ENCODE measurements at places on chromosomes 11 and 22.

DNA sequence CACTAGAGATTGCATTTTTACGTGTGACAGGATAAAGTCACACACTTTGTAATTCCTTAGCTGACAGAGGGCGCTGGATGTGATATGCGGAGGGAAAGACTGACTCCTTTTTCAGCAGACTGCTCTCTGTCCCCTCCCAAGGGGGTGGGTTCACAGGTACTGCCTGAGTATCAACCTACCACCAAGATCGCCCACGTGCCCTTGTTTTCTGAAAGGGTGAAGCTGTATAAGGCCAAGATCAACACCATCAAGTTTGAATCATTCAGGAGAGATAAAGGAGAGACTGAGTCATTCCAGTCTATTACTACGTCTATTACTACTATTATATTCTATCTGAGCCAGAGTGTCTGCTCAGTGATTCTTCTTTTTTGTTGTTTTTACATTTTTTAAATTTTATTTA is 30.7 kb downstream of the BUD13 start:
- DNase-seq = no peak

GRCh38 chr22:30604723-30605122 is 2.3 kb upstream of the TCN2 start:
- no peak for DNase-seq

DNA sequence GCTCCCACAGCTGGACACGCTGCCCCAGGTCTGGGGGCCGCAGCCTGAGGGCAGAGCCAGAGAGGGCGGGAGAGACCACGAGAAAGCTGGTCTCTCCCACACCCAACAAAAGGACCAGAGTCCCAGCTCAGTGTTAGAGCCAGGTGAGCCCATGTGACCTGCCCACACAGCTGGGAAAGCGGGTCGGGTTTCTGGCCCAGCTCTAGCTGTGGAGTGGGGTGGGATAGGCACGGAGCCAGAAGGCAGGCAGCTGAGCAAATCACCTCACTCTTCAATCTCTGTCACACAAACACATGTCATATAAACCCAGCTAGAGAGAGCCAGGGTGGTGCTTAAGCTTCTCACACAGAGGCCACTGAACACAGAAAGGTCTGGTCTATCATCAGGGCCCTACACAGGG is 7.8 kb upstream of the EIF3D start:
- DNase-seq = no peak

GRCh38 chr11:76856106-76856505 is 4.6 kb upstream of the ACER3 start:
- DNase-seq = peak; percentile 64

GRCh38 chr11:62182147-62182891 is 7.7 kb upstream of the SCGB1D1 start:
- DNase-seq = no peak

DNA sequence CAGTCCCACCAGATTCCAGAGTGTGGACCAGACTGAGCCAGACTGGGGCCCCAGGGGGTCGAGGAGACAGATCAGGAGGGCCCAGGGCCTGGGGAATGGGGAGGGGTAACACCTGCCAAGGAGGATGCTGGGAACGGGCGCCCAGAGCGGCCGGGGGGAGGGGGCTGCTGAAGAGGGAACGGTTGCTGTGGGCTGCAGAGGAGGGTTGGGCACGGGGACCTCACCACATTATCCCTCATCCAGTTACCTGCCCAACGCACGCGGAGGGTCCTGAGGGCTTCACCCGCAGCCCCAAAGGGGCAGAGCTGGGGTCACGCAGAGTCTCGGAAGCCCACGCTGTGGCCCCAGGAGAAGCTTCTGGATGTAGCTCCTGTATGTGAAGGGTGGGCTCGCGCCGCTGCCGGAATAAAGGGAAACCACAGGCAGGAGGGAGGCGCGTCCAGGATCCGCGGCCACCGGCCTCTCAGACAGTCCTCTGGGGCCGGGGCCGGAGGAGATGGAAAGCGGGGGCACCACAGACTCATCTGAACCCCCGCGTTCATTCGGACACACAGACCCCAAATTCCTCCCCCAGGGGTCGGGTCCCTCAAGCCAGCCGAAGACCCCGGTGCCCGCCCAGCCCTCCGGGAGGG is 866 bp upstream of the SELENOO start:
- DNase-seq = no peak

GRCh38 chr22:44170470-44170869 is 10.3 kb upstream of the PARVG start:
- no peak for DNase-seq

DNA sequence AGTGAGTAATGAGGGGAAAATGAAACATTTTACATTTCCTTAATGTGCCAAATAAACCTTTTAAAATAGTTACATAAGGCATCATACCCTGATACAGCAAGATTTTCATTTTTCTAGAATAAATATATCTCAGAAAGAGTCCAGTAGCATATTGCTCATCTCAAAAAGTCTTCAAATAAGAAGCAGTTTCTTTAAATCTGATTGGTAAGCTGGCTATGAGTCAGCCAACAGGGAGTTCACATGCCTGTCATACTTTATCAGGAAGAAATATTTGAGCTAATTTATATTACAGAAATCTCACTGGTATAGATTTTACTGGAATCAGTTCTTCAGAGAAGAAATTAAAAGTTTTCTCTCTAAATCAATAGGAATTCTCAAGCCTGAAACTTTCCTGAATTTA is 258.1 kb downstream of the C11orf87 start:
- no peak for DNase-seq

DNA sequence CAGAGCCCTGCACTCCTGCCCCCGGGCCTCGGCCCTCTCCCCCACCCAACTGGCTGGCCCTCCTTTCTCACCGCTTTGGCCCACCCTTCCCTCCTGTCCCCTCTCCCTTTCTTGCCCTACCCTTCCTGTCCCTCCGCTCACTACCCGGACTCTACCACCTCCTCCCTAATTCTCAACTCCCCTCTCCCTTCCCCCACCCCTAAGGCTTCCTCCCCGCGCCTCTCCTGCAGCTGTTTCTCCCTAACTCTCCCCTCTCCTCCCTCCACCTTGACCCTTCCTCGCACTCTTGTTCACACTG is 421 bp downstream of the SLC15A3 start:
- peak; percentile 23 for DNase-seq

DNA sequence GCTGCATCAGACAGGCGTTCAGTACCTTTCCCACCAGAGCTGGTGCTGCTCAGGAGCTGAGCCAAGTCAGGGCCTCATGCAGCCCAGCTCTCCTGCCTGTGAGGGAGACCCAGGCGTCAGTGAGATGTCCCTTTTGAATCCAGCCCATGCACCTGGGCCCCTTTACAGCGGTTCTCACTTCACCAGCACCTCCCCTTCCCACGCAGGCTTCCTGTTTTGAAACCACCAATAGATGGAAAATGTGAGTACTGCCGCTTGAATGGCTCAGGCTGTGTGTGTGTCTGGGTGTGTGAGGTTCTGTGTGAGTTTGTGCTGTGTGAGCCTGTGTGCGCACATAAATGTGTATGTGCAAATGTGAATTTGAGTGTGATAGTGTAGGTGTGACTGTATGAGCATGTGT is 88.4 kb downstream of the UBASH3B start:
- DNase-seq = peak; percentile 81

DNA sequence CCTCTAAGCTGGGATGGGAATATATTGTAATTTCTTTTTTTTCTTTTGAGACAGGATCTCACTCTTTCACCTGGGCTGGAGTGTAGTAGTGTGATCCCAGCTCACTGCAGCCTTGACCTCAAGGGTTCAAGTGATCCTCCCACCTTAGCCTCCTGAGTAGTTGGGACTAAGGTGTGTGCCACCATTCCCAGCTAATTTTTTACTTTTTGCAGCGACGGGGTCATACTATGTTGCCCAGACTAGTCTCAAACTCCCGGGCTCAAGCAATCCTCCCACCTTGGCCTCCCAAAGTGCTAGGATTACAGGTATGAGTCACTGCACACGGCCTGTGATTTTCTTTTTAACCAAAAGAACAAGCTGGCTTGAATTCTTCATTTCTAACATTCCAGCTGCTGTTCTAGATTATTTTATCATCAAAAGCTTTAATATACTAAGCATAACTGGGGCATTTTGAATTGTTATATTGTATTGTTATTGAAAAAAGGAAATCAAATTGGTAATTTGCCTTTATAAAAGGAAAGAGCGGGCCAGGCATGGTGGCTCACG is 26.8 kb upstream of the PPP2R1B start:
- DNase-seq = no peak

DNA sequence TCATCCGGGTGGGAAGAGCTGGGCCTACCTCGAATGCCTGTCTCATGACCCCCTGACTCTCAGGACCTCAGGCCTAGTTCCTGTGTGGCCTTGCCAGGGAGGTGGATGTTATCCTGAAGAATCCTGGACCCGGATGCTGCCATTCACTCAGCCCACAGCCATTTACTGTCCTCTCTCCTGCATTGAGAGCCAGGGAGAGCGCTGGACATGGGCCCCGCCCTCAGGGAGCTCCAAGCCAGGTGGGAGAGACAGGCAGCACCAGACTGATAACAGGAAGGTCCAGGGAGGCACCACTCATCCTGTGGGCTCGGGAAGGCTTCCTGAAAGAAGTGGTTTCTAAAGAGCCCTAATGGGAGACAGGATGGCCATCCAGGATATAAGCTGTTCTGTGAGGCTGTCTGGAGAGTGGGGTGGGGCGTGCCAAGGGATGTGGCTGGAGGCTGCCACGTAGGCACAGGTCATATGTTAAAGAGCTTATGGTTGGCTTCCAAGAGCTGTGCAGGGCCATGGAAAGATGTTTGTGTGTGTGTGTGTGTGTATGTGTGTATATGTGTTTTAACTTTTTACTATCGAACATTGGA is 8.6 kb downstream of the SERPINH1 start:
- DNase-seq = no peak

- DNase-seq = peak; percentile 28
Observed at GRCh38 chr11:119093942-119094815, 7.5 kb downstream of the DPAGT1 start.

DNA sequence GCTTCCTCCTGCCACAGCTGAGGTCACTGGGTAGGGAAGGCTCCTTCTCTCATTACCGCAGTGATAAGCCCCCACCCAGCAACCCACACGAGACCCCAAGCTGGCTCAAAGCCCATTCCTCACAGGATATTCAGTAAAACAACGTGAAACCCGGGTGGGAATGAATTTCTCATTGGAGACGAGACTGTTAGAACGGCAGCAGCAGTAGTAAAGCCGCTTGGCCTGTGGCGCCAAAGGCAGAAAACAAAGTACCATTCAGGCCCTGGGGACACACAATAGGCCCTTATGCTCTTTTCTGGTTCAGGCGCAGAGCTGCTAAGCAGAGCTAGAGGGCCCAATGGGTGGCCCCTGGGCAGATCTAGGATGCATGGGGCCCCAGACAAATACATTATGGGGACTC is 45.3 kb downstream of the PC start:
- no peak for DNase-seq

DNA sequence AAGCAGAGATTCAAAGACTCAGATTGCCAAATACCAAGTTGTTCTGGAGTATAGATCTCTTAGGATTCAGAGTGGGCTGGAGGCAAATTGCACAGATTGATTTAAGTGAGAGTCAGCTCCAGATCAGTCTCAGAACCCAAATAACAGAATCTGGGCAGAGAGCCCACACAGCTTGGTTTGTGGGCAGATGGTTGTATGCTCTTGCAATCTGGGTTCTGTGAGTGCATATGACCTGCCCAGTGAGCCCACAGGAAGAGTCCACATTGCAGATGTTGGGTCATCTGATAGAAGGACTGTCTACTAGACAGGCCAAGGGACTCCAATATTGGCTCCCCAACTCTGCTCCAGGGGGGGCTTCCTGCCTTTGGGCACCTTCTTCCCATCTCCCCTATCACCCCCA is 65.9 kb downstream of the ADAMTS15 start:
- no peak for DNase-seq
